AG04450 (cell line): ENCODE measurements at places on chromosomes 1 and 21. TPM values are rescaled to one million over a fixed set of nuclear protein-coding genes. Genes with fewer than 3 reads are reported as not detected.

DNA sequence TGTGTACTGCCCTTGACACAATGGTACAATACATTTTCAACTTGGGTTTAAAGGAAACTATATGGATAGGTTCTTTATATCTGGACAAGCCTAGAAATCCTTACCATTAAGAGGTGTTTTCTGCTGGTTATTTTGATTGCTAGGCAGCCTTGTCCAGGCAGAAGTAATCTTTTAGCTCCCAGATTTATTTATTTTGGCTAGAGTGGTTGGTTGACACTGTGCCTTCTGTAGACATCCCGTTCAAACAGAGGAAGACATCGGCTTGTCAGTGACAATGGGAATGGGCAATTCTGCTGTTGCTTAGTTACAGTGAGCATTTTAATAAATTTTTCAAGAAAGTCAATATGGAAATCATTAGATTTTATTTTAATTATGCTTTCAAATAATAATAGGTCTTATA is 138.8 kb downstream of the VPS13D start:
- DNase-seq: no peak

- DNase-seq: no peak
Observed at GRCh38 chr1:65471861-65472332, 51.4 kb downstream of the LEPR start.

DNA sequence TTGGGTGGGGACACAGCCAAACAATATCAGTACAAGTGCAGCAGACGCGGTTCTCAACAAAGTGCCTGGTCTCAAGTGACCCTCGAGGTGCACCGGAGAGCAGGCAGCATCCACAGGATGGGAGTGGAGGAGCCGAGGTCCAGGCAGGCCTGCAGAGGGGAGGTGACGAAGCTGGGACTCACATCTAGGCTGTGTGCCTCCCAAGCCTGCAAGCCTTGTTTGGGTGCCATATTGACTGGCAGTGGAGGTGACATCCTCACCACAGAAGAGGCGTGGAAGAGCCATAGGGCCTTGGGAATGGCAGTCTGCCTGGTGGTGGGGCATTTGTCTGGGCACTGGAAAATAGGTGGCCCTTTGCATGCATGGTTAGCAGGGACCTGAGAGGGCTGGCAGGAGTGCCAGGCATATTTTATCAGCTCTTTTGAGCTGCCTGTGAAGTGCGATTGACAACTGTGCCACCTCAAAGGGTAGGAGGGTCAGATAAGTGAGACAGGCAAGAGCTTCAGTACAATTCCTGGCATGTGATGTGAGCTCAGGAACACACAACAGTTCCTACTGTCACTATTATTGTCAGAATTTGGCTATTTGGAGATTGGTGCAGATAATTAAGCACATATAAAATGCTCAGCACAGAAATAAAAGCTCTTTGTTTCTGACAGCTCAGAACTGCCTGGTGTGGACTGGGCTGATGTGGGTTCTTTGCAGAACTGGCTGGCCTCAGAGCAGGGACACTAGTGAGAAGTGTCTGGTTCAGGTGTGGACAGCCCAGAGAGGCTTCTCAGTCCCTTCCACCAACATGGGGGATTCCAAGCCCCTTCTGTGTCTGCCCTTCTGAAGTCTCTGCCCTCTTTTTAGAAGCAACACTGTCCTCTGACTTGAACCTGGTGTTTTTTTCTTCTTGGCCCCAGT is 347.6 kb upstream of the AJAP1 start:
- DNase-seq: no peak

- no peak for DNase-seq
Observed at GRCh38 chr1:143680304-143680703, 291.5 kb downstream of the FAM72C start.

The FAM151A gene
- not detected in 2 replicates for polyA plus RNA-seq

The S100A4 gene
- polyA plus RNA-seq: 20.0 and 20.7 TPM in 2 replicates

The SLC1A7 gene
- 0.05 and 0.11 TPM in 2 replicates for polyA plus RNA-seq
